ENCODE measurements at places on chromosomes 6 and 20.

GRCh38 chr20:37352608-37352980, 6.7 kb downstream of the SRC start:
- no peaks in the 10 kb centered on the region for H3K27me3 ChIP-seq
- H3K36me3 ChIP-seq, result peaks cover 14% of the 10 kb centered on the region
- H3K4me1 ChIP-seq, result peaks cover 20% of the 10 kb centered on the region
- H3K4me3 ChIP-seq, result no peak overlapping the region

DNA sequence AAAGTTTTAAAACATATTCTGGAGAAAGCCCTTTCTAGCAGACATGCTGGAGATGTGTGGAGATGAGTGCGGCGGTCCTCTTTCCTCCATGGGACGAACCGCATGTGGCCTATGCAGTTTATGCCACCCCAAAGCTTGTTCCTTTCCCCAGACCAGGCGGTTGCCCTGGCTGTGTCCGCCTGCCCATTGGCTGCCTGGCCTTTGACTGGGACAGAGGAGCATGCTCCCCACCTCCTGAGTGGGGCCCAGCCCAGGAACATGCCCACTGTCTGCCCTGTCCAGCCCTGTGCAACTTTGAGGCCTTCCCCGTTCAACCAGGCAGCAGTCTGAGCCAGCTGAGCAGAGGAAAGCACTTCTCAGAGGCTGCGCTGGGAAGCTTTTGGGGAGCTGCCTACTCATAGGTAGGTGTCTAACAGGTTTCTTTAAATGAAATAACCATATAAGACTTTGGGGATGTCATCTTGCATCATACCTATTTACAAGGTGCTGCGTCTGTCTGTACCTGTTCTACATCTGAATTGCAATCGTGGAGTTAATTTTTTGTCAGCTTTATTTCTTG, 20.6 kb downstream of the FOXC1 start:
- DNase-seq, result no peak
- H3K4me1 ChIP-seq, result peaks cover 6% of the 10 kb centered on the region
- no peaks in the 10 kb centered on the region for H3K36me3 ChIP-seq

DNA sequence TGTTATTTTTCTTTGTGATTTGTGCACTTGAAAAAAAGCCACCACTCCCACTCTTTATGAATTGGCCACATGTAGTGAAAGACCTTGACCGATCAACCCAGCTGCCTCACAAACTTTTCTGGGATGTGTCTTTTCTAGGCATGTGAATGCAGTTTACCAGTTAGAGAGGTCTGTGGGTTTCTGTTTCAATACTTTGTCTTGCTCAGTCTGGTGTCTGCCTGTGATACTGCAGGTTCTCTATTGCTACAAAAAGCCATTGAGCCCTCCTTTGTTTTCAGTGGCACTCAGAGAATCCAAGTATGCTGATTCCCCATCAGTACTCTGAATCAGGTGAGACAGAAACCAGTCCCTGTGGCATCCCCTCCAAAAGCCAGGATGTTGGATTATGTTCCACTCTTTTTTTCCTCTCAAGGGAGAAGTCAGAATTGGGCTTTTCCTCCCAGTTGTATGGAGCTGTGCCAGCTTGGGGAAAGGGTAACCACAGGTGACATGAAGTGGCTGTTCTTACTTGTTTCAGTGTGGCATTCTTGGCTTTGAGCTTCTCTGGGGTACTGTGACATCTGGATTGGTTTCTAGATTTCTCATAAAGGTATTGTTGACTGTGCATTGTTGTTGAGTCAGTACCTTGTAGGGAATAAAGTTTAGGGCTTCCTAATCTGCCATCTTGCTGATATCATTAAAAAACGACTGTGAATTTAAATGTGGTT, 26.3 kb upstream of the ZFP64 start:
- H3K27ac ChIP-seq, result no peak overlapping the region
- no peaks in the 10 kb centered on the region for H3K36me3 ChIP-seq
- no peak overlapping the region for H3K4me3 ChIP-seq
- no peak for DNase-seq
- H3K27me3 ChIP-seq, result no peaks in the 10 kb centered on the region

GRCh38 chr6:25927756-25928216, 2.7 kb downstream of the SLC17A2 start:
- H3K4me3 ChIP-seq, result no peak overlapping the region
- H3K36me3 ChIP-seq, result no peaks in the 10 kb centered on the region
- DNase-seq, result peak; percentile 54
- H3K27ac ChIP-seq, result no peak overlapping the region
- no peaks in the 10 kb centered on the region for H3K4me1 ChIP-seq

DNA sequence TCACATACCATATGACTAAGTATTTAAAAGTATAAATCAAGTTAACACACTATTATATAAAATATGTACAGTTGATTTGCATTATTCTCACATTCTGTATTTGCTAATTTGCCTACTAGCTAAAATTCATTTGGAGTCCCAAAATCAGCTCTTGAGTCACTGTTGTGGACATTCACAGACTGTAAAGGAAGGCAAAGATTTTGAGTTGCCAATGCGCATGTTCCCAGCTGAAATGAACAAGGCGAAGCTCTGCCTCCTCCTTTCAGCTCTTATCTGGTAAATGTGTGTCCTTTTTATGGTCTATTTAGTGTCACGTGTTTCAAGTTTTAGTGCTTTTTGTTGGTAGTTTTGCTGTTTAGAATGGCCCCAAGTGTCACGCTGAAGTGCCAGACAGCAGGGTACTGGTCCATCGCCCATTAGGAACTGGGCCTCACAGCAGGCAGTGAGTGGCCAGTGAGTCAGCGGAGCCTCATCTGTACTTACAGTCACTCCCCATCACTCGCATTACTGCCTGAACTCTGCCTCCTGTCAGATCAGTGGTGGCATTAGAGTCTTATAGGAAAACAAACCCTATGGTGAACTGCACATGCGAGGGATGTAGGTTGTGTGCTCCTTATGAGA, 87.2 kb upstream of the ADTRP start:
- H3K27me3 ChIP-seq, result no peaks in the 10 kb centered on the region
- no peak overlapping the region for H3K4me3 ChIP-seq
- H3K36me3 ChIP-seq, result no peaks in the 10 kb centered on the region
- no peak overlapping the region for H3K27ac ChIP-seq

Data from muscle of leg (tissue), 16 donors.